ENCODE measurements at places on chromosomes 6 and 20.

DNA sequence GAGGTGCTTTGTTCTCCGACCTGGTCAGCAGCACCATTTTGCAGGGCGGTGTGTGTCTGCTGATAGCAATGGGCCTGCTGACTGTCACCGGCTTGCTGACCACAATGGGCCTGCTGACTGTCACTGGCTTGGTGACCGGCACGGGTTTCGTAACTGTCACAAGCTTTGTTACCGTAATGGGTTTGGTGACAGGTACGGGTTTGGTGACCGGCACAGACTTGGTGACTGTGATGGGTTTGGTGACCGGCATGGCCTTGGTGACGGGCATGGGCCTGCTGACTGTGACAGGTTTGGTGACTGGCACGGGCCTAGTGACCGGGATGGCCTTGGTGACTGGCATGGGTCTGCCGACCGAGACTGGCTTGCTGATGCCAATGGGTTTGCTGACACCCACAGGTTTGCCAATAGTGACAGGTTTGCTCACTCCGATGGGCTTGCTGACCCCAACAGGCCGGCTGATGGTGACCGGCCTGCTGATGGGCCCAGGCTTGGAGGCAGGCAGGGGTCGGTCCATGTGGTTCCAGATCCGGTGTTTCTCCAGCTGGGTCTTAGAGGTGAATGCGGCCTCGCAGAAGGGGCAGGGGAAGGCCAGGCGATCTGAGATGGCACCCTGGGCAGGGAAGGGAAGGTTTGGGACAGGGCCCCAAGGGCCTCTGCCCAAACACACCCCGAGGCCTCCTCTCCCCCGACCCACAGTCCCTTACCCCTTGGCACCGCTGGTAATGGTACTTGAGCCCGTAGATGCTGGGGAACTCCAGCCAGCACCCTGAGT is 3.4 kb downstream of the ZNF512B start:
- no peaks in the 10 kb centered on the region for H3K27me3 ChIP-seq
- H3K27ac ChIP-seq, result no peak overlapping the region
- no peak for DNase-seq
- no peak overlapping the region for H3K4me3 ChIP-seq

DNA sequence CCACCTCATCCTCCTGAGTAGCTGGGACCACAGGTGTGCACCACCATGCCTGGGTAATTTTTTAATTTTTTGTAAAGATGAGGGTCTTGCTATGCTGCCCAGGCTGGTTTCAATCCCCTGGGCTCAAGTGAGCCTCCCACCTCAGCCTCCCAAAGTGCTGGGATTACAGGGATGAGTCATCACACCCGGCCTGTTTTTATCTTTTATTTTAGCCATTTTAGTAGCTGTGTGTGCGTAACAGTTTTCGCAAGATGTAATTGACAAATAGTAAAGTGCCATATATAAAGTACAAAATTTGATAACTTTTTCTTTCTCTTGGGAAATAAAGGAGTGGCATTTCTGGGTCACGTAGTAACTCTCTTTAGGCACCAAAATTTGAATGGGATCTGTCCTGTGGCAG is 21.4 kb downstream of the SNAI1 start:
- DNase-seq, result no peak
- peaks cover 2% of the 10 kb centered on the region for H3K4me1 ChIP-seq
- no peak overlapping the region for H3K27ac ChIP-seq
- H3K36me3 ChIP-seq, result no peaks in the 10 kb centered on the region
- H3K27me3 ChIP-seq, result no peaks in the 10 kb centered on the region
- H3K4me3 ChIP-seq, result no peak overlapping the region

DNA sequence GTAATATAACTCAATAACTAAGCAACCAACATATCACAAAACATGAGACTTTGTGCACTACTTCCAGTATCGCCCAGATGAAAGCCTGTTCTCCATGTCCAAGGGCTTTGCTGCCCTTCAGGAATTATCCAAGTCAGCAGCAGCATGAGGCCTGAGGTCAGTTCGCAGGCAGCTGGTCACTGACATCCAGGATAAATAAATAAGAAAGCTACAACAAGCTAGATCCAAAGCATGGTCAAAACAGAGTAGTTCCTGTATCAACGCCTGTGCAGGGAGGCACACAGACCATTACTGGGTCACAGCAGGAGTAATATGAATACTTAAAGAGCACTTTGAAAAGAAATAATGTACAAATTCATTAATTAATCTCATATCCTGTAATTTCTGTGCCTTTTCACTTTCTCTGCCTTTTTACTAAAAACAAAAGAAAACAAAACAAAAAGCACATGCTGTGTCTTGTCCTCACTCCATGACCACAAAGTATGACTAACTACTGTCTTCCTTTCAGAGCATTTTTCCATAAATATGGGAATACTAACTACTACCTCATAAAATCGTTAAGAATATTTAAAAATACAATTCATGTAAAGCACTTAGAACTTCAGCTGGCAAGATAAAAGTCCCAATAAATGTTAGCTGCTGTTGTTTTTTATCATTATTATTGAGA is 374.9 kb upstream of the IRAK1BP1 start:
- no peak overlapping the region for H3K4me3 ChIP-seq
- no peak for DNase-seq
- H3K4me1 ChIP-seq, result peaks cover 4% of the 10 kb centered on the region
- no peak overlapping the region for H3K27ac ChIP-seq
- H3K27me3 ChIP-seq, result no peaks in the 10 kb centered on the region
- H3K36me3 ChIP-seq, result no peaks in the 10 kb centered on the region

DNA sequence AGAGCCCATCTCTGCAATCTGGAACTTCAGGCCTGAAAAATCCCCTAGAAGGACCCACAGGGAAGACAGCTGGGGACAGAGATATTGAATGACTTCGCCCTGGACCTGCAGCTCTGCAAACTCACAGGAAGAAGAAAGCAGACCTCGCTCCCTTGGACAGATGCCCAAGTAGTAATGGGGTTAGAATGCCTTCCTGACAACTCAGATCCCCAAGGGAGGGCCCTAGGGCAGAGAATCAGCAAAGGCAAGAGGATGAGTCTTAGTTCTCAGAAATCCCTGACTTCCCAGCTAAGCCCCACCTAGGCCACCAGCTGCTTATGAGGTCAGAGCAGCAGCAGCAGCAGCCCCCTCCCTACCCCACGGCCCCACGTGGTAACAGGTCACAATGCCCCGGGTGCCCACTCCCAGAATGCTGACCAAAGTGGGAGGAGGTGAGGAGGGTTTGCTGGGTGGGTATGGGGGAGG is at the start of gene C20orf141:
Gene C20orf141, plus strand, starts transcription at position 401 of the 465 bp plus-strand sequence. CDS start 198 bp downstream, outside the sequence.
- DNase-seq, result no peak
- H3K27ac ChIP-seq, result no peak within 1 kb of the TSS
- H3K36me3 ChIP-seq, result no peaks in the 10 kb centered on the region
- peaks cover 36% of the 10 kb centered on the region for H3K27me3 ChIP-seq

- no peaks in the 10 kb centered on the region for H3K4me1 ChIP-seq
- no peak overlapping the region for H3K27ac ChIP-seq
- no peak overlapping the region for H3K4me3 ChIP-seq
- no peak for DNase-seq
- H3K36me3 ChIP-seq, result no peaks in the 10 kb centered on the region
- no peaks in the 10 kb centered on the region for H3K27me3 ChIP-seq
Observed at GRCh38 chr6:91243436-91243835, 656.6 kb upstream of the MAP3K7 start.

DNA sequence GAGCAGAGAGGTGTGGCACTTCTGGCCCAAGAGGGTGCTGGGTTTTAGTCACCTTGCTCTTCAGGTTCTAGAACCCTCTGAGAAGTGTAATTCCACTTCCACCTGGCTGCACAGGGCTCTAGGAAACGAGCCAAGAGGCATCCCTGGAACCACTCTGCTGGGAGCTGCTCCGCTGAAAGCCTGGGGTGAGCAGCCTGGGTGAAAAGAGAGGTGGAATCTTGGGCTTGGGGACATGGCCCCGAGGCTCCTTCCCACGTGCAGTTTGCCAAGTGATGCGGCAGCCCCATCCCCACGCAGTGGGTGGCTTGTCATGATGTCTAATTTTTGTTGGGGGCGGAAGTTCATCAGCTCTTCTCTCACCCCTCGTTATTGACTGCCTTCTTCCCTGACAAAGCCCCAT is 32.8 kb downstream of the PPP1R16B start:
- no peak overlapping the region for H3K27ac ChIP-seq
- no peaks in the 10 kb centered on the region for H3K36me3 ChIP-seq
- H3K4me3 ChIP-seq, result no peak overlapping the region
- H3K27me3 ChIP-seq, result no peaks in the 10 kb centered on the region

DNA sequence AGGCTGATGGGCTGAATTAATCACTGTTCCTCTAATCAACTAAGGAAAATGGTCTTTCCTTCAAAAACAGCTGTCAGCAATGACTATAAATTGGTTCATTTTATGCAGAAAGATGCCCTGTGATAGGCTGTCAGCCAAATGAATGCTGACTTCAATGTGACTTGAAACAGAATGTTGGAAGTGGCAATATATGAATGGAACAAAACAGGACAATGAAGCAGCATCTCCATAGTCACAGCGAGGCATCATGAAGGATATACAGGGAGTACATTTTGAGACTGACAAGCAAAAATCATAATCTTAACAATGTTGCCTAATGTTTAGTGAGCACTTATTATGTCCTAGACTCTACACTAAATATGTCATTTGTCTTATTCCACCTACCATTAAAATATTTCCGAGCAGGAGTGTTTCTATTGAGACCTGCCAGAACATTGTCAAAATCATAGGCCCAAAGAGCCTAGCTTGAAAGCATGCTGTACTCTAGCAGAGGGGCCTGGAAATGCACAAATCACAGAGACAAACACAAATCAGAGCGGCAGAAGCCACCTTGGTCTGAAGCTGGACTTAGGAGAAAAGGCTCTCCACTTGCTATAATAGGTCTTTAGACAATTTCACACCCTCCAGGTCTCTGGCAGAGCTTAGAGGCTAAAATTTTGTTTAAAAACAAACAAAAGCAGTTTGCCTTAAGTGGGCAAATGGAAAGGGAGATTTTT is 63.3 kb downstream of the FAM50B start:
- no peak overlapping the region for H3K4me3 ChIP-seq
- no peaks in the 10 kb centered on the region for H3K36me3 ChIP-seq
- peaks cover 28% of the 10 kb centered on the region for H3K4me1 ChIP-seq
- no peak overlapping the region for H3K27ac ChIP-seq

Data from progenitor cell of endocrine pancreas (in vitro differentiated cells).